ENCODE measurements at places on chromosomes 13 and 19.

GRCh38 chr13:21395953-21396352 is 63.1 kb downstream of the ZDHHC20 start:
- H3K27ac ChIP-seq: peak overlapping the region; percentile 25
- peak overlapping the region; percentile 81 for H3K4me3 ChIP-seq
- peaks cover 14% of the 10 kb centered on the region for H3K4me1 ChIP-seq
- DNase-seq: no peak
- peaks cover 21% of the 10 kb centered on the region for H3K36me3 ChIP-seq
- H3K27me3 ChIP-seq: peaks cover 5% of the 10 kb centered on the region

GRCh38 chr19:2039089-2039958 is 11.7 kb downstream of the MKNK2 start:
- H3K4me1 ChIP-seq: peaks cover 3% of the 10 kb centered on the region
- H3K27ac ChIP-seq: no peak overlapping the region
- H3K36me3 ChIP-seq: peaks cover 4% of the 10 kb centered on the region

DNA sequence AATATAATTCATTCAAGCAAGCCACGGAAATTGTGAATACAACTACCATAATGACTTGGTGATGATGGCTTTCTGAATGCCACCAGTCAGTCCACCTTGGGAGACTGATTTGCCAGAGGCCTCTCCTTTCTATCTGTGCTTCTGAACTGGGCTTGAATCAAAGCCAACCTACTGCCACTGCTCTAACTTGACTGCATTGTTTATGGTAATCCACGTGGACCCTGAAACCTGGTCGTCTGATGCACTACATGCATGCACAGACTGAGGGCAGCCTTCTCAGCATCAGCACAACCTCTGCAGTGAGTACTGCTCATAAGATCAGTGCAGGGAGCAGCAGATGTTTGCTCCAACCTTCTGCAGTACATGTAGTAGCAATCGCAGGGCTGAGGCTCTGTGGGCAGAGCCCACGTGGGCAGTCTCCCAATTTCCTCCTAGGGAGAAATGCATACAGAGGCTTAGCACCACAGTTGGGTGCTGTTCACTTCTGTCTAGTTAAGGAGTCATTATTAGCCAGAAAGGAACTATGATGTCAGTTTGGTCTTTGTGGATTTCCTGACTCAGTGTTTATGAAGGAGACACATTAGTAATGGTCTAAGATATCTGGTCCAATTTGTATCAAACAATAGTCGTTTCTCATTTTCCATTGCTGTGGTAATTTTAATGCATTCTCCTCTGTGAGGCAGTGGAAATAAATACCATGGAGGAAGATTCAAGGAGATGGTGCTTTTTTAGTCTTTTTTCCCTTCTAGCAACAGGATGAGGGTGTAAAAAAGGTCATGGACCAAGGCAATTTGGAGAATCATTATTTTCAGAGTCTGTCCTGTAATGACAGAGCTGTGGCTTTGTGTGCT is 82.5 kb downstream of the AKAP11 start:
- H3K27ac ChIP-seq: no peak overlapping the region
- H3K27me3 ChIP-seq: no peaks in the 10 kb centered on the region
- no peak overlapping the region for H3K4me3 ChIP-seq
- no peaks in the 10 kb centered on the region for H3K36me3 ChIP-seq

GRCh38 chr13:45328661-45329111 is 12.3 kb downstream of the TPT1 start:
- H3K4me1 ChIP-seq: peaks cover 52% of the 10 kb centered on the region
- H3K36me3 ChIP-seq: no peaks in the 10 kb centered on the region
- DNase-seq: no peak
- no peak overlapping the region for H3K4me3 ChIP-seq

DNA sequence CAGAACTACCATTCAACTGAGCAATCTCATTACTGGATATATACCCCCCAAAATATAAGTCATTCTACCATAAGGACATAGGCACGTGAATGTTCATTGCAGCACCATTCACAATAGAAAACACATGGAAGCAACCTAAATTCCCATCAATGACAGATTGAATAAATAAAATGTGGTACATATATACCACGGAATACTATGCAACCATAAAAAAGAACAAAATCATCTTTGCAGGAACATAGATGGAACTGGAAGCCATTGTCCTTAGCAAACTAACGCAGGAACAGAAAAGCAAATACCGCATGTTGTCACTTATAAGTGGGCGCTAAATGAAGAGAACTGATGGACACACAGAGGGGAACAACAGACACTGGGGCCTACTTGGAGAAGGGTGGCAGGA is 14.1 kb downstream of the RNF113B start:
- H3K36me3 ChIP-seq: no peaks in the 10 kb centered on the region
- H3K27me3 ChIP-seq: no peaks in the 10 kb centered on the region
- no peak for DNase-seq

- peaks cover 10% of the 10 kb centered on the region for H3K27me3 ChIP-seq
- H3K27ac ChIP-seq: peak within 1 kb of the TSS; percentile 99
- peaks cover 13% of the 10 kb centered on the region for H3K4me1 ChIP-seq
Observed at GRCh38 chr19:4338441-4339355, at the start of gene STAP2. Gene STAP2, minus strand, starts transcription at chr19:4338827. Its CDS starts 74 bp downstream, at chr19:4338753.

DNA sequence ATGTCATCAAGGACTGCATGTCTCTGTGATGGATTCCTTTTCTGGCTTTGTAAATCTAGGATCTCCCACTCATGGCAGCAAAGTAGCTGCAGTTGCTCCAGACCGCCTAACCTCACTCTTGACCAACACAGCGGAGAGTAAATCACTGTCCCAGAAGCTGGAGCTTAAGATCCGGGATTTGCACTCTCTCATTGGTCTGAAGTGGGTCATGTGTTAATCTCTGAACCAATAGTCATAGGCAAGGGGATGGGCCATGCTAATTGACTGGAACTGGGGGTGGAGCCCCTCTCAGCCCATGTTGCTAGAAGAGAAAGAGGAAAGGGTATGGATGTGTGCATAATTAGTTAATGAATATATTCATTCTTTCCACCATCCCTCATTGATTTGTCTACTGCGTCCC is 34.0 kb downstream of the VAV1 start:
- no peak for DNase-seq
- peaks cover 9% of the 10 kb centered on the region for H3K27me3 ChIP-seq
- peaks cover 23% of the 10 kb centered on the region for H3K36me3 ChIP-seq
- H3K4me1 ChIP-seq: no peaks in the 10 kb centered on the region
- H3K4me3 ChIP-seq: peak overlapping the region; percentile 37

GRCh38 chr19:11138601-11139300 is 16.8 kb downstream of the SPC24 start:
- H3K36me3 ChIP-seq: peaks cover 13% of the 10 kb centered on the region
- peaks cover 40% of the 10 kb centered on the region for H3K4me1 ChIP-seq
- peak overlapping the region; percentile 96 for H3K27ac ChIP-seq
- H3K27me3 ChIP-seq: peaks cover 17% of the 10 kb centered on the region
- H3K4me3 ChIP-seq: no peak overlapping the region

DNA sequence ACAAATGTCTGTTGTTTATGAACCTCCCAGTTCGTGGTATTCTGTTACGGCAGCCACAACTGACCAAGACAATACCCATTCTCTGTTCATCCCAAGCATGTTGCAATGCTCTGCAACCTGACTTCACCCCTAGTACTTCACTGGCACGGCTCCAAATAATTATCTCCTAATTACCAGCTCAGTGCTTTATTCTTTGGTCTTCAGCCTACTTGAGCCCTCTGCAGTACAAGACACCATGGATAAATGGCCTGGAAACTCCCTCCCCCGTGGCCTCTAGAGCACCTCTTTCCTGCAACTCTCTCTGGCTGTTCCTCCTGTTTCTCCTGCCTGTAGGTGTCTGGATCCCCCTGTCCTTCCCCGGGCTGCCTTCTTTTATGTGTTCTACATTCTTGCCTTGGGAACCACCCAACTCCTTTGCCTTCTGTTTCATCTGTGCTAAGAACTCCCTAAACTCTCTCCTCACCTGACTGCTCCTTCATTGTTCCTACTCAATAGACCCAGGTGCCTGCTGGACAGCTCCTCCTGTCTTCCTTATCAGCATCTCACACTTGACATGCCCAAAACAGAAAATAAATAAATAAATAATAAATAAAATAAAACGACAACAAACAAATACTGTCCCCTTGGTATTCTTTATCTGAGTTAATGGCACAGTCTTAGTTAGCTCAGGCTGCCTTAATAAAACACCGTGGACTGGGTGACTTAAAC is 200.4 kb upstream of the IPO5 start:
- H3K4me1 ChIP-seq: peaks cover 4% of the 10 kb centered on the region
- no peak overlapping the region for H3K4me3 ChIP-seq
- H3K27ac ChIP-seq: no peak overlapping the region
